ENCODE measurements at places on chromosomes 4 and X. TPM values are rescaled to one million over a fixed set of nuclear protein-coding genes. Genes with fewer than 3 reads are reported as not detected.

- no peak overlapping the region for H3K4me3 ChIP-seq
- no peak for DNase-seq
- no peaks in the 10 kb centered on the region for H3K27me3 ChIP-seq
Observed at GRCh38 chrX:123489011-123489410, 243.8 kb downstream of the THOC2 start.

DNA sequence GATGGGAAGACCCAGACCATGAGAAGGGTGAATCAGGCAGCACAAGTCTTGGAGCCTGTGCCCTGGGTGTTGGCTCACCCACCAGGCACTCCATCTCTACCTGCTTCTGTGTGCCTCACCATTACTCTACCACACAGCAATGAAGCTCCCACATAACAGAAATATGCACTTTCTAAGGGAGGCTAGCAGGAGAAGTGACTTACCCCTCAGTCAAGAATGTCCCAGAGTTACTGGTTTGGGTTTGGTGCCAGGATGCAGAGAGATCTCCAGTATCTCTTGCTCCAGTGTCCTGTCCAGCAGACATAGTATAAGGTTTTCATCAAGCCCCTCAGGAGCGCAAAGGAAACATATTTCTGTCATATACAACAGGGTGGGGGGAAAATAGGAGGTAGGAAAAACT, 11.3 kb upstream of the RAB40A start:
- DNase-seq = no peak
- no peaks in the 10 kb centered on the region for H3K36me3 ChIP-seq
- H3K4me1 ChIP-seq = no peaks in the 10 kb centered on the region
- no peak overlapping the region for H3K27ac ChIP-seq
- no peak overlapping the region for H3K4me3 ChIP-seq

Gene CLTRN
- total RNA-seq = 2.1 TPM

Gene CTAG1B
- not detected for total RNA-seq

- no peaks in the 10 kb centered on the region for H3K36me3 ChIP-seq
- no peak for DNase-seq
- H3K4me1 ChIP-seq = no peaks in the 10 kb centered on the region
- H3K4me3 ChIP-seq = no peak overlapping the region
Observed at GRCh38 chrX:15797707-15798106, 7.4 kb downstream of the ZRSR2 start.

DNA sequence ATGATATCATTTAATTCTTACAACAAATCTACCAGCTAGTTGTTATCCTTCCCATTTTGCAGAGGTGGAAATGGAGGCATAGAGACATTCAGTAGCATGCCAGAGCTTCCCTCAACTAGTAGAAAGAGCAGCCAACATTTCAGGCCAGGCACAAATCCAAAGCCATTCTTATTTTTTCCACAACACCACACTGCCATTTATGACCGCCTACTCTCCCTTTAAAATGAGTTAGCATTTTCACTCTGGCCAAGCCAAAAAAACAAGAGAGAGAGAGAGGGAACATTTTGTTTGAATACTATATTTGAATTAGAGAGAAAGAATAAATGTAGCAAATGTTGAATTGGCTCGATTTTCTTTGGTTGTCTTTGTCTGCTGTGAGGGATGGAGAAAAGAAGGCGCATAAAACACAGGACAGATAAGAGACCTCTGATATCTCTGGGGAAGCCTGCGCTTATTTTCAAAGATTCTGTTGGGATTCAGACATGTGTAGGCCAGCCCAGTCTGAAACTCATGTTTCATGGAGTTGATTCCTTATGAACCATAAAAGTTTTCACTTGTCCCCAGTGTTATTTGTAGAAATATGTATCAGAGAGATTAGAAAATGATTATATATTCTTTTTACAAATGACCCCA, 265.7 kb downstream of the RAB28 start:
- no peaks in the 10 kb centered on the region for H3K36me3 ChIP-seq
- no peak overlapping the region for H3K4me3 ChIP-seq
- DNase-seq = no peak
- no peaks in the 10 kb centered on the region for H3K27me3 ChIP-seq
- no peak overlapping the region for H3K27ac ChIP-seq
- no peaks in the 10 kb centered on the region for H3K4me1 ChIP-seq

DNA sequence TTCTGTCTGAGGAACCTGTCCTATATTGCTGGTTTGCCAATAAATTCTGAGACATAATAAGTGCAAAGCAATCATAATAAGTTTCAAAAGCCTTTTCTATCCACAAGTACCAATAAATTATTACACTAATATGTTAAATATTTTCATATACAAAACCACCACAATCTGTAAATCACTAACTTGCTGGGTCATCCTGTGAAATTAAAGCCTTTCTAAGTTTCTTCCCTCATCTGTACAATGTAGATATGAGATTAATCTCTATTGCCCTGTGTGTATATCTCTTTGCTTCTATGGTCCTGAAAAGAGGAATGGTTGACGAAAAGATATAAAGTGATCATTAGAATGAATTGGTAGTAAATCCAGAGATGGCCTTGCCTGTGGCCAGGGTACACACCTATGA, 231.6 kb downstream of the NR3C2 start:
- no peak for DNase-seq
- H3K4me1 ChIP-seq = peaks cover 5% of the 10 kb centered on the region
- H3K36me3 ChIP-seq = no peaks in the 10 kb centered on the region
- H3K4me3 ChIP-seq = no peak overlapping the region
- no peak overlapping the region for H3K27ac ChIP-seq
- H3K27me3 ChIP-seq = no peaks in the 10 kb centered on the region

Gene ABLIM2
- total RNA-seq = 7.7 TPM

DNA sequence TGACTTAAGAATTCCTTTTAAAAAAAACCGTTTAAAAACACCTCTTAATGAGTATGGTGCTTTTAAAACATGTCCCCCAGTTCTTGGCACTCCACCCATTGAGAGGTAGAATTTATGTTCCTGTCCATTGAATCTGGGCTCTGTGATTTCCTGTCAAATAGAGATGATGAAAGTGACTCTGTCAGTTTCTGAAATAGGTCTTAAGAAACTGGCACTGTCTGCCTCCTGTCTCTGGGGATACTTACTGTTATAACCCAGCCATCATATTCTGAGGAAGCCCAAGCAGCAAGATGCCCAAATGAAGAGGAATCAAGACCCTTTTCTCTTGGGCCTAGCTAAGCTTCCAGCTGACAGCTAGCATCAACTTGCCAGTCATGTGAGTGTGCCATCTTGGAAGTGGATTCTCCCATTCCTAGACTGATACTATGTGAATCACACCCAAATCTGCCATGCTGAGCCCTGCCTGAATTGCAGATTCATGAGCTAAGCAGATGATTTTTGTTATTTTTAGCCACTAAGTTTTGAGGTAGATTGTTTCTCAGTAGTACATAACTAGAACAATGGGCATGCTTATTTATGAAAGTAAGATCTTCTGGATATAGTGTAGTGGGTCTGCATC, 22.8 kb downstream of the C4orf54 start:
- DNase-seq = no peak
- H3K36me3 ChIP-seq = no peaks in the 10 kb centered on the region
- H3K4me3 ChIP-seq = no peak overlapping the region
- no peak overlapping the region for H3K27ac ChIP-seq
- H3K4me1 ChIP-seq = no peaks in the 10 kb centered on the region

DNA sequence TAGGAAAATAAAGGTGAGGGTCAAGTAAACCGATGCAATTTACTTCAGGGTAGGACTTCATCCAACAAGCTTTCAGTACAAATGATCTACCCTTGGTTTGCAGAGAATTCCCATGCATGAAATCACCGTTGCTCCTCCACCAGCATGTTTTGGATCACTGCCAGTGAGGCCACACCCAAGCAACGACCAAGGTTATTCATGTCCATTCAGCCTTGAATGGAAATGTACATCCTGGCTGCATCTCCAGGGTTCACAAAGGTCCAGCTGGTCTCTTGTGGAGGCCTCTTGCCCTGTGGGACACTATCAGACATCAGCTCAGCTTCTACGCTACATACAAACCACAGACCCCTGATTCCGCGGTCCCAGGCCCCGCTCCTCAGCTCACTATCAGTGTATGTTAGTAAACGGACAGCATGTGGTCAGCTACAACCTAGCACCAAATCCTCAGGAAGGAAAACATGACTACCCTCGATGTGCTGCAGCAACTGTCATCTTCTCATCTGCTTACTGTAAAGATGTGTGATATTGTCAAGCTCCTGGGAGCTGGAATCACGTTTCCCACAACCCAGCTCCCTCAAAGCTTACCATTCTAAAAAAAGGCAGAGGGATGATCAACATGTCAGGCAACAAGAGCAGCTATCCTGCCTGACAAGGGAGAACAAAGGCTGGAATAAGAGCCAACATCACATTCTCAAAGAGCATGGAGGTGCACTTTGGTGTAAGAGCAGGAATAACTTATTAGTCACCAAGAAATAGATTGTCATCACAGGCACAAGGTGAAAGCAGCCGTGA, 4.9 kb downstream of the LYAR start:
- peaks cover 9% of the 10 kb centered on the region for H3K4me1 ChIP-seq
- H3K27ac ChIP-seq = no peak overlapping the region
- no peaks in the 10 kb centered on the region for H3K36me3 ChIP-seq
- DNase-seq = no peak
- H3K27me3 ChIP-seq = no peaks in the 10 kb centered on the region
- no peak overlapping the region for H3K4me3 ChIP-seq

GRCh38 chrX:101745046-101745445, 85.4 kb upstream of the ARMCX2 start:
- peaks cover 17% of the 10 kb centered on the region for H3K27me3 ChIP-seq
- no peak for DNase-seq
- H3K4me1 ChIP-seq = no peaks in the 10 kb centered on the region

Gene SPANXN5
- total RNA-seq = not detected

DNA sequence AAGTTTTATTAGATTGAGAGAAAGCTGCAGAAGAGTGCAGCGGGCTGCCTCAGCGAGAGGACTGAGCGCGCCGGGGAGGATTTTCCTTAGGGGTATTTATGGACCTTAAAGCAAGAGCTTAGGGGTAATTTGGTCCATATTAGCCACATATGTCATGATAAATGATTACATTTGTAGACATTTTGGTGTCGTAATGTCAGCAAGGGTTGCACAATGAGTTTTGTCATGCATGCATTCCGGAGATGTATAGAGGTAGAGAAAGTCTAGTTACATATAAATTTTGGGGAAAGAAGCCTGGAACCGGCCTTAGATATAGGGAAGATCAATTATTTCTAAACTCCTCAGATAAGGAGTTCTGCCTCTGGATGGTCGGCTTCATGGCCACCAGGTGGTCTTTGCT, 10.0 kb downstream of the MGST2 start:
- H3K36me3 ChIP-seq = no peaks in the 10 kb centered on the region
- DNase-seq = no peak
- H3K4me1 ChIP-seq = no peaks in the 10 kb centered on the region

Gene GNRHR
- not detected for total RNA-seq

DNA sequence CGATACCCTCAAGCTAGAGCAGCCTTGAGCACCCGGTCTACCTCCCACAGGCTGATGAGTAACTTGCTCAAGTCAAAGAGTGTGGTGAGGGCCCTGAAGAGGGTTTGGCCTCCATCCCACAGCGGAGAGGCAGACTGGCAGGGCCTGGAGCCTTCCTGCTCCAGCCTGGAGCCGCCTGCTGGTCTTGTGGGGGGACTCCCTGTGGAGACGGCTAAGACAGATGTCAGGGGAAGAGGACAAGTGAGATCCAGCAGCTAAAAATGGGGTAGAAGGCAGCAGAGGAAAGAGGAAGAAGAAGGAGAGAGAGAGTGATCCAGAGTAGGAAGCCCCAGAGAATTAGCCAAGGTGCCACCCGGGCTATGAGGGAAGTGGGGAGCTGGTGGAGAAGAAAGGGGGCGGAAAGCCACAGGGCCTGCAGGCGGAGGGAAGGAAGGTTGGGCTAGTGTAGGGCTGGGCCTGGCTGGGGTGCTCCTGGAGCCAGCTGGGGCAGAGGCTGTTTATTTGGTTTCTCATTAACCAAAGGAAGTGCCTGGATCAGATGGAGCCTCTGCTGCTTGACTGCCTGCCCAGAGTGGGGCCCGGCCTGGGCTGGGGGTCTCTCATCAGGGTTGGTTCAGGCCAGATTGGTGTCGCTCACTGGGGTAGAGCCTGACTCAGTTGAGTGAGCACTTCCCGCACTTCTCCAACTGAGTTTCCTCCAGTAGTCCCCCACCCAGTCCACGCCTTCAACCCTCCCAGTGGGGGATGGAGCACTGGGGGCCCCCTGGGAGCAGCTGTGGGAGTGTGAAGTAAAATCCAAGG, 14.2 kb downstream of the EFNB1 start:
- H3K27me3 ChIP-seq = no peaks in the 10 kb centered on the region
- H3K27ac ChIP-seq = no peak overlapping the region
- no peak overlapping the region for H3K4me3 ChIP-seq
- H3K4me1 ChIP-seq = no peaks in the 10 kb centered on the region
- no peaks in the 10 kb centered on the region for H3K36me3 ChIP-seq
- DNase-seq = no peak

GRCh38 chr4:42401171-42401570, 3.9 kb downstream of the SHISA3 start:
- peak; percentile 61 for DNase-seq
- no peaks in the 10 kb centered on the region for H3K4me1 ChIP-seq
- no peak overlapping the region for H3K27ac ChIP-seq
- H3K36me3 ChIP-seq = no peaks in the 10 kb centered on the region
- no peak overlapping the region for H3K4me3 ChIP-seq

Gene RASSF6
- total RNA-seq = 5.7 TPM

GRCh38 chr4:123507376-123507775, 110.8 kb downstream of the SPRY1 start:
- DNase-seq = no peak
- H3K4me1 ChIP-seq = peaks cover 3% of the 10 kb centered on the region
- H3K27me3 ChIP-seq = no peaks in the 10 kb centered on the region
- H3K4me3 ChIP-seq = no peak overlapping the region

Gene CT45A10
- total RNA-seq = not detected

Gene AKAP17A
- 29.1 TPM for total RNA-seq

- H3K27me3 ChIP-seq = no peaks in the 10 kb centered on the region
- no peak overlapping the region for H3K4me3 ChIP-seq
- no peak overlapping the region for H3K27ac ChIP-seq
- DNase-seq = no peak
- H3K4me1 ChIP-seq = no peaks in the 10 kb centered on the region
Observed at GRCh38 chr4:1031956-1032795, 20.8 kb downstream of the FGFRL1 start.

Gene POLN
- total RNA-seq = 0.95 TPM

DNA sequence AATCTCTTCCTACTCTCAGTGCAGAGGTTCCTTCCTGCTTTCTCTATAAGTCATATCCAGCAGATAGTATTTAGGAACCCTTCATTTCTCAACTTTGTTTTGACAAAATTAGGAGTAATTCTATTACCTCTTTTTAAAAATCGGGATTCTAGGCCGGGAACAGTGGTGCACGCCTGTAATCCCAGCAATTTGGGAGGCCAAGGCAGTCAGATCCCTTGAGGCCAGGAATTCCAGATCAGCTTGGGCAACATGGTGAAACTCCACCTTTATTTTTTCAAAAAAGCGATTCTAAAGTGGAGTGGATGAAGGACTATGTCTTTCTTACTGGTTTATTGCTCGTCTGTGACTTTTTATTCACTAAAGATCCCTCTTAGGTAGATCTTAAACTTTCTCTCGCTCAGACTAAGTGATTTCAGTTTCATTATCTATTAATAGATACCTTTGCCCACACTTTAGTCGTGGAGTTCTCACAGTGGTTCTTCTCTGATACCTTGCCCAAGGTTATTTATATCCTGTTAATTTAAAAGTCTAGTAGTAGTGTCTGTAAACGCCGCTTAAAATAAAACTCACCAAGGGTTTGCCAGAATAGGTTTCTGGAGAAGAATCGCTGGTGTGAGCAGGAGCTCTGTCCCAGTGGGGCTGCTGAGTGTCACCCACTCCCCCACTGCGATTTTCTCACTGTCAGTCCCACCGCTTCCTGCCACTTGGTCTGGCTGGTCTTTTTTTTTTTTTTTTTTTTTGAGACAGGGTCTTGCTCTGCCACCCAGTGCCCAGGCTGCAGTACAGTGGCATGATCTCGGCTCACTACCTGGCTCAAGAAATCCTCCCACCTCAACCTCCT, 27.0 kb upstream of the TMEM131L start:
- no peak overlapping the region for H3K27ac ChIP-seq
- no peak for DNase-seq
- no peak overlapping the region for H3K4me3 ChIP-seq
- H3K4me1 ChIP-seq = peaks cover 4% of the 10 kb centered on the region
- H3K36me3 ChIP-seq = no peaks in the 10 kb centered on the region

All from pancreas (tissue), 10 donors.